ENCODE measurements at places on chromosomes 5 and 9. TPM values are rescaled to one million over a fixed set of nuclear protein-coding genes. Genes with fewer than 3 reads are reported as not detected.

- no peak for DNase-seq
Observed at GRCh38 chr9:88998911-88999310, 7.6 kb downstream of the S1PR3 start.

GRCh38 chr9:129692534-129692933 lies 27.1 kb downstream of the PRRX2 start:
- no peak for DNase-seq

DNA sequence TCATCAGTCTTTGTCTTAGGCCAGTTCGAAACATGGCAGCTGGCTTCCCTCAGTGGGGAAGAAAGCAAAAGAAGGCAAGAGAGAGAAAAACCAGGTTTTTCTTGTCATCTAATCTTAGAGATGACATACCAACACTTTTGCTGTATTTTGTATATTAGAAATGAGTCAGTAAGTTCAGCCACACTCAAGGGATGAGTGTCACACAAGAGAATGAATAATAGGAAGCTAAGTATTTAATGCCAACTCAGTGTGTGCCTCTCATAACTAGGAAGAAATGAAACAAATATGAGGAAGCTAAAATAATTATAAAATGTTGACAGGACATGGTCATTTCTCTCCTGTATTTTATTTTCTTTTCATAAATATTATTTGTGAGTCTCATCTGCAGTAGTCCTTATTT lies 65.3 kb downstream of the CDH12 start:
- DNase-seq = no peak

- no peak for DNase-seq
Observed at GRCh38 chr9:32877639-32878217, 94.4 kb downstream of the TMEM215 start.

DNA sequence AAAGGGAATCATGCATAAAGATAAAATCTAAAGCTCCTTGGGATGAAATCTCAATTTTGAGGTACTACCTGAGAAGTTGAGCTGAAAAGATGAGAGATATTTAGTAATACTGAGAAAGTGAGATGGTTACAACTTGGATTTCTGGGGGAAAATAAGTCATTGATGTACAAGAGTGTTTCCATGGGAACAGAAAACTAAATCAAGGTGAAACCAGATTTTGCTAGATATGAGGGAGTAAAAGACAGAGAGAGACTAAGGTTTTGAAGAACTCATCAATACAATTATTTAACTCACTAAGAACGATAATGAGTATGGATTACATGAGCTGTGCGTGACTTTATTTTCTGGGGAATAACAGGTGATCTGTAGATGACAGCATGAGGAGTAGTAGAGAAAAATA lies 10.2 kb upstream of the ST8SIA4 start:
- DNase-seq = no peak

- no peak for DNase-seq
Observed at GRCh38 chr9:36165826-36166167, 3.4 kb upstream of the CCIN start.

DNA sequence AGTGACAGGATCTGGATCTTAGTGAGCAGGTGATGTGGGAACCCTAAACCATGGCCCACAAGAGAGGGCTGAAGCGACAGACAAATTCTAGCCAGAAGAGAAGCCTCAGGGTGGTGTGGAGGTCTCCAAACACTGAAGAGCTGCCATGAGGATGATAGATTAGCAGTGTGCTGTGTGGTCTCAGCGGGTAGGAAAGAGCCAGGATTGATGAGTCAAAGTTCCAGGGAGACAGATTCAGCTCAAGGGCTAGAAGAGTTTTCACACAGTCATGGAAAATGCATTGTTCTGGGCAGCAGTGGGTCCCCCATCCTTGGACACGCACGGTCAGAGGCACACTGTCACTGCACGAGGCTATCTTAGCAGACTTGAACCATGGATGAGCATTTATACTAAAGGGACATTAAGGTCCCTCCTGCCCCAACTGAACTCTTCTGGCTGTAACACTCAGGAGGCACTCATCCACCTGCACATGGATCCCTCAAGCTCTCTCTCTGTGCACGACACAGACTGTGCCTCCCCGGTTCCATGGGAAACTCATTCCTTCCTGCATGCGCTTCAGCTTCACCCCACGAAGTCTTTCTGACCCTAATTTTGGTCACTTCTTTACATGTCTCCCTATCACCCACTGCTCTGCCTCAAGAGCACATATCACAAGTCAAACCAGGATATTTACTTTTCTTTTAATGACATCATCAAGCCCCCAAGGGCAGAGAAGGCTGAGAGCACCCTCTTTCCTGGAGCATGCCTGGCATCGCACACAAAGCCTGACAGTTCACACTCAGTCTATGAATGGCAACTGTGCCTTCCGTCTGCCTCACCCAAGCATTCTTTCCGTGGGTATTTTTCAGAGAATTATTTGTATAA lies 84.8 kb downstream of the TLE1 start:
- no peak for DNase-seq

DNA sequence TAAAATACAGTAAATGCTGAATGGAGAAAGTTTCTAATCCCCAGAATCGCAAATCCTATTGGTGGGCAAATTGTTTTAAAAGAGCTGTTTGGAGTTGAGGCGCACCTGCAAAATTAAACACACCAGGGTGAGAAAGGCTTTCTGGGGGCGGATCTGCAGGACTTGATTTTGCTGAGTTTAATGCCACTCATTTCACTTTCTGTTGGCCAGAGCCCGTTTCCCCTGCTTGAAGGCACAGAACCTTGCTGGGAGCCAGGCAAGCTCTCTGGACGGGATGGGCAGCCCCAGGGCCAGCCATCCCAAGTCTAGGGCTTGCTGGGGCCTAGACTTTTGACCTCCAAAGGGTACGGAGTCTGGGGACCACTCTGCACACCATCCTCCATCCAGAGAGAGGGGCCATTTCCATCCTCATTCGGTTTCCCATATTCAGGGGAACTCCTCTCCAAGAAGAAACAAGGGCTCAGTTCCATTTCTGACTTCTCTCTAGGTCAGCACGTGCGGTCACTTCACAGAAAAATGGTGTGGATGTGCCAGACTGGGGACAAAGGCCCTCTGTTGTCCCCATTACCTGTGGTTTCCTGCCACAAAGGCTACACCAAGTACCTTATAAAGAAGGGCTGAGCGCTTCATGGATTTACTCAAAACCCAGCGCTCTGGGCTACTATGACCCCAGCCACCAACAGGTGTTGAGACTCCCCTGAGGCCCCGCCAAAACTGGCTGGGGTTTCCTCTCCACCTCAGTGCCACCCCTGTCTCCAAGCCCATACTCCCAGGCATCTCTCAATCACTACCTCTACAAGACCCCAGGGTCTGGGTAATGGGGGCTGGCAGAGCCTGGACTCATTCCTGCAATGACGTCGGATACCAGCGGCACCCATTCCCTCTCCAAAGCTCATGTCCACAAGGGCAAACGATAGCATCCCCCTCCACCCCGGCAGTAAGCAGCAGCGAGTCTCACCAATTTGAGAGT lies 170.0 kb downstream of the AUH start:
- DNase-seq = no peak

GRCh38 chr5:137705106-137705505 lies 30.8 kb downstream of the KLHL3 start:
- no peak for DNase-seq

- DNase-seq = no peak
Observed at GRCh38 chr9:100498592-100498991, 25.6 kb downstream of the TMEFF1 start.

DNA sequence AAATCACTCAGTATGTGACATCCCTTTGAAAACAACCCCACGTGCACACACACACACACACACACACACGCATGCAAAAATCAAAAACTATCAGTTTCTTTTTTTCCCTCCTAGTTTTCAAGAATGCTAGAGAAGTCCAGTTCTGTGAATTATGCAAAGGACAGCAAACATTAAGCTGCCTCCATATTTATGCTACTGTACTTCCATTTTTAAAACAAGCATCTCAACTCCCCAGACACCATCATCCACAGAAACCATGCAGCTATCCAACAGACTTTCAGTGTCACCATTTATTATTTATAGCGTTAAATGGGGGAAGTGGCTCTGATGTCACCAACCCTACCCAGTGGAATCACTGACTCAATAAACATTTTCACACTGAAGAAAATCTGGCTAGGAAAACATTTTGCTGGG lies 1.6 kb downstream of the FBXW11 start:
- peak; percentile 46 for DNase-seq

GRCh38 chr9:70435948-70436347 lies 21.5 kb upstream of the KLF9 start:
- no peak for DNase-seq

GRCh38 chr9:68640421-68641089 lies 64.5 kb upstream of the PIP5K1B start:
- no peak for DNase-seq

DNA sequence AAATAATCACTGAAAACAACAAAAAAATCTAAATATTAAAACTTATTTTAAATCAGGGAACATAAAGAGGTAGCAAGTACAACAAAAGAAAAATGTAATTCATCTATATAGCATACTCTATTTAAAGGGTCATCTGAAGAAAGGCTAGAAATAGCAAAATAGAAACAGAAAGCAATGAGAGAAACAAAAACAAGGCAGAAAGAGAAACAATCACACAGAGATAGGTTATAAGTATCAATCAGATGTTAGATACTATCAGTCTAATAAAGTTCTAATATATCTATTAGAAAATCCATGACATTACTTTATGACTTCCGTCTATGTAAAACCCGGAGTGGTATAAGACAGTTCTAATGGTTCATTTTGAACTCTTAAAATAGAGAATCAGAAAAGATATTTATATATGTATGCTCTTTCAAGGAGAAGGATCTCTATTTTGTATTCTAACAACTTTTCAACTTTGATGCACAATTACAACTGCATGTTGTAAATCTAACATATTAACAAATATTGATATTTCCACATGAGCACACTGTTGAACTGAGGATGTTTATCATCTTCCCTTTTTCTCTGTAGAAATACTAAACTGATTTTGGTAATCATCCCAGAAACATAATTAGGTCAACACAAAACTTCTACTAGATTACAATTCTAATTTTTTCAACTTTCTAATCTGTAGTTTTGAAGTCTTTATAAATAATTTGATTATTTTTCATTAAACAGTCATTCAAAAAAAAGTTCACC lies 15.8 kb downstream of the RICTOR start:
- DNase-seq = no peak

DNA sequence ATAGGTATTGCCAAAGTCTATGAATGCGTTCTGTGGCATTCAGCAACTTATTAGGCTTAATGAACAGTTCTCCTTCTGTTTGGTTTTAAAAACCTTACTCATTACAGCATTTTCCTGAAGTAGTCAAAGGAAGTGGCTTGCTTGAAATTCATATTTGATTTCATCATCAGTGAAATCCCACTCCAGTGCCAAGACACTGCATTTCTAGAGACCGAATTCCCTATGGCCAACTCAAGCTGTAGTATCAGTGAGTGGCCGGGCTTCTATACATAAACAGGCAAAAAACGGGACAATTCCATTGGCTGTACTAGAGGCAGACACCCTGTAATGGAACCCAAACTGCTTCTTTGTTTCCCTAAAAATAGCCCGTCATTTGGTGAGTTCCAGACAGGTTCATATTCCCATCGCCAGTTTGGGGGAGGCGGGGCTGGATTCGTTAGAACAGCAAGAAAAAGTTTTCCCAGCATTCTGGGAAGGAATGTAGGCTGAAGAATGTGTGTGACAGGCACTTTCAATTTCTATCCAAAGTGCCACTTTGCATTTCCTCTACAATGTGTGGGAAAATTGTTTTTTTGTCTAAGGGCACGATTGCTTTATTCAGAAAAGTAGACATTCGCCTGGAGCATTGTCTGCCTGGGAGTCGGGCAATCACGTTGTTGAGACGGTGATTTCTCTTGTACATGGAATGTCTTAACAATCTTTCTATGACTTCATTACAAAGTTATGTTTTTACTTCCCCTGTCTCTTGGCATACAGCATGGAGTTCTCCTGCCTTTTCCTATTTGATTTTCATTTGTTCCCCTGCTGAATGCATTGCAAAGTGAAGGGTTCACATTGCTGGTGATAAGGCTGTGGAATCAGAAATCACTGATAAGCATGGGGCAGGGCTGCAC lies 141.8 kb upstream of the MAST4 start:
- DNase-seq = no peak

GRCh38 chr5:76701298-76701697 lies 14.6 kb upstream of the F2R start:
- DNase-seq = no peak

DNA sequence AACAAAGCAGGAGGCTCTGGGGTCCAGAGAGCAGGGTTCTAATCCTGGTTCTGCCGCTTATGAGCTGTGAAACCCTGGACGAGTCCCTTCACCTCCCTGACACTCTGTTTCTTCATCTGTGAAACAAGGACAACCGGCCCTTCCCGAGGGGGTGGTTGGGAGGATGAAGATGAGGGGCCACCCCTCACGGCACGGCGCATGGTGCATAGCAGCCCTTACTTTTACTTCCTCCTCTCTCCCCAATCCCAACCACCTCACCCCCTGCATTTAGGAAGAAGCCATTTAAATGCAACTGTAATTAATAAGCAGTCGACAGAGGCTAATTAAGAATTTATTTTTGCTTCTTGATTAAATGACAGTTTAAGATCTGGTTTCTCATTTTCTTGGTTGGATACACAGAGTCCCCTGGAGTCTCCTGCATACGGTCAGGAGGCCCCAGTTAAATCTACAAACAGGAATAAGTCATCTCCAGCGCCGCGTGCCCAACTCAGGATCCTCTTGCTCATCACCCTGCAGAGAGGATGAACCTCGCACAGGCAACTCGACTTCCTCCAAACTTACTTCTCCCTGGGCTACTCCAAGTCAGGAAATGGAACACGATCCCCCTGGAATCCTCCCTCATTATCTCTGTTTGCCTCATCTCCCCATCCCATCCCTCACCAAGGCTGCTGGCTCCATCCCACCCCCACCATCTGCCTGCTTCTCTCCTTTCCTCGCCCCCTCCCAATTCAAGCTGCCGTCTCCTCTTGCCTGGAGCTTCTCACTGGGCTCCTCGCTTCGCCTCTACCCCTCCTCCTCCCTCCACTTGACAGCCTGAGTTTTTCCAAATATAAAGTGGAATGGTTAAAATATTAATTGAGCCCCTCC lies 95.9 kb downstream of the HRH2 start:
- DNase-seq = no peak

DNA sequence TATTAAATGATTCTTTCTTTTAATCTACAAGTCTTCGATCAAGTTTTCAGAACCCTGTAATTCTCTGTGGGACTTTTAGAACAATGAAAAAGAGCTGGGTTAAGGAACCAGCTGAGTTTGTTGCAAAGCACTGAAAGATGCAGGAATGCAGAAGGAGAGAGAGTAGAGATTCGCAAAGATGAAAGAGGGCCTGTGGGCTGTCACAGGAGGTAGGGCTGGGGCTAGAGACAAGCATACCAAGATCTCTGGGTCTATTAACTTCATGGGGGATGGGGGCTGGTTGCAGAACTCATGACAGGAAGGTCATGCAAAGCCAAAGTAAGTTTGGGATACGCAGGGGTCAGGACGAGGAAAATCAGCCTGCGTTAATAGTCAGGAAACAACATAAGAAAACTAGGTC lies 81.8 kb downstream of the LURAP1L start:
- no peak for DNase-seq

The SPATA31A3 gene
- not detected for polyA plus RNA-seq

The TRIM41 gene
- 22.4 TPM for polyA plus RNA-seq

The PCBD2 gene
- 15.8 TPM for polyA plus RNA-seq

The CYSRT1 gene
- polyA plus RNA-seq = 71.7 TPM

The ZBTB43 gene
- polyA plus RNA-seq = 11.7 TPM

The F12 gene
- polyA plus RNA-seq = 1.0 TPM

The TXN gene
- polyA plus RNA-seq = 299 TPM

The GABRA6 gene
- not detected for polyA plus RNA-seq

The SET gene
- polyA plus RNA-seq = 339 TPM
